EL (cell line): ENCODE measurements at places on chromosomes 13 and 19.

GRCh38 chr19:51114087-51114729 lies 6.0 kb upstream of the CTU1 start:
- DNase-seq: no peak

GRCh38 chr13:21884299-21884909 lies 213.5 kb downstream of the FGF9 start:
- no peak for DNase-seq

GRCh38 chr13:80262051-80262695 lies 78.8 kb downstream of the SPRY2 start:
- no peak for DNase-seq

GRCh38 chr13:96967248-96967745 lies 27.0 kb downstream of the OXGR1 start:
- DNase-seq: peak; percentile 5

GRCh38 chr19:55702131-55702627 lies 27.2 kb downstream of the EPN1 start:
- no peak for DNase-seq

- DNase-seq: peak; percentile 84
Observed at GRCh38 chr13:44300895-44301638, 72.6 kb upstream of the SERP2 start.

- DNase-seq: no peak
Observed at GRCh38 chr19:4675346-4675745, 5.2 kb upstream of the MYDGF start.
